SIG-M5 (cell line): ENCODE measurements at places on chromosomes 1 and 21.

GRCh38 chr1:42529724-42530181 lies 66.7 kb downstream of the CCDC30 start:
- no peak for DNase-seq

GRCh38 chr1:110339407-110340206 lies 430 bp downstream of the RBM15 start:
- DNase-seq, result no peak

DNA sequence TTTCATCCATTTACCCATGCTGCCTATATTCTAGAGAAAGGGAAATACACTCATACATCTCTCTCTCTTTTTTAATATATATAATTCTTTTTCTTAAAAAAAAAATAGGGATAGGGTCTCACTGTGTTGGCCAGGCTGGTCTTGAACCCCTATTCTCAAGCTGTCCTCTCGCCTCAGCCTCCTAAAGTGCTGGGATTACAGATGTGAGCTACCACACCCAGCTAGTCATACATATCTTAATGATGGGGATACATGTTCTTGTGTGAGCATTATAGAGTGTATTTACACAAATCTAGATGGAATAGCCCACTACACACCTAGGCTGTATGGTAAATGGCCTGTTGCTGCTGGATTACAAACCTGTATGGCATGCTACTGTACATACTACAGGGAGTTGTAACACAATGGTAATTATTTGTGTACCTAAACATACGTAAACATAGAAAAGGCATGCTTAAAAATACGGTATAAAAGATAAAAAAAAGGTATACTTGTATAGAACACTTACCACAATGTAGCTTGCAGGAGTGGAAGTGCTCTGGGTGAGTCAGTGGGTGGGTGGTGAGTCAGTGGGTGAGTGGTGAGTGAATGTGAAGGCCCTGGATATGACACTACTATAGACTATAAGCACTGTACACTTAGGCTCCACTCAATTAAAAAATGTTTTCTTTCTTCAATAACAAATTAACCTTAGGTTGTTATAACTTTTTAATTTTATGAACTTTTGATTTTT lies 72.9 kb downstream of the IVNS1ABP start:
- no peak for DNase-seq

DNA sequence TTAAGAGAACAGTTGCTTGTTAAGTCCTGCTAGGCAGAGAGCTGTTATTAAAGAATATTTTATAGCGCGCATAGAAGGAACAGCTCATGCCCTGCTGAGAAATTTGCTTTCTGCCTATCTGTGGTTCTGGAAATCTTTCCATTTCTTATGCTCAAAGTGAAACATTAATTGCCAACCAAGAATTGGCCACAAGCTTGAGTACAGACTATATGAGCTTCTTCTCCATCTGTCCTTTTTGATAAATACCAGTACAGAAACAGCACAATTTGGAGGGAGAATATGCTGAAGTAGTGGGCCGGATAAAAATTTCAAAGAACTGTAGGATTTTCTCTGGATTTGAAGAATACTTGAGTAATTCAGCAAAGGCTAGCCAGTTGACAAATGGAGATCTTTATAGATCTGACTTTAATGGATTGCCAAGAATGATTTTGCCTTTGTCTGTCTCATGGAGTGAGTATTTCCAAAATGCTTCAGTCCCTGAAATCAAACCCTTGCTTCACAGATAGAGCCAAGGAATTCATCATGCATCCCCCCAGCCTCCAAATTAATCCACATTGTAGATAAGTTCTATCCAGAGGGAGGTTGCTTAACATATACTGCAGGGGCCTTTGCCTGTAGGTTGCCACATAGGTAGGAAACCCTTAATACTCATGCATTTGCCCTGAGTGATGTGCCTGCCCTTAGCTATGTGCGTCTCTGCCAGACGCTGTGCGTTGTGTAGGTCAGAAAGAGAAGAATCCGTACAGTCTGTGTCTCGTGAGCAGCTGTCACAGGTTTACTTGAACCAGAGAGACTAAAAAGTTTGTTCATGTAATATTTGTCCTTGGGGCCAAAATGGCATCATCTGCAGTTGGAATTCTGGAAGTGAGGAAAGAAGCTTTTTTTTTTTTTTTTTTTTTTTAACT lies 44.2 kb downstream of the SMYD2 start:
- no peak for DNase-seq

DNA sequence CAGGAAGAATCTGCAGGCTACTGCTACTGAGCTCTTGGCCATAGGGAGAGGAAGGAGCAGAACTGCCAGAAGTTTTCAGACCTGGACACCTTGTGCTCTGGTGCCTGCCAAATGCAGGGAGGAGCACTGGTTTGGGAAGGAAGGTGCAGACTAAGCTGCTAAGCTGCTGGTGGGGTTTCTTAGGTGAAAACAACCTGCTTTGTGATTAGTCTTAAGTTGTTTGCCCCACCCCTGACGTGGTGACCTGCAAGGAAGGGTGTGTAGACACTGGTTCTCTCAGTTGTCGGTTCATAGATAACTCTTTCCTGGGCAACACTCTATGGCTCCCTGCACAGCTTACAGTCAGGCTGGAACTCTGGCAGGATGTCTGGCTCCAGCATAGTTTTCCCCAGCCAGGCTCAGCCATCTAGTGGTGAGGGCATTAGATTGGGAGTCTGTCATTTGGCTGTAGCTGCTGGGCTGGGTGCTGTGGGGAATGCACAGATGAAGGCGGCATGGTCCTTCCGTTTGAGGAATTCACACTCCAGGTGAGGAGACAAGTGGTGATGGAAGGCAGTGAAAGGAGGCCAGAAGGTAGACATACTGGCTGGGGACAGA lies 10.3 kb upstream of the S100A10 start:
- DNase-seq, result no peak

GRCh38 chr1:97603218-97603617 lies 317.6 kb downstream of the DPYD start:
- no peak for DNase-seq

DNA sequence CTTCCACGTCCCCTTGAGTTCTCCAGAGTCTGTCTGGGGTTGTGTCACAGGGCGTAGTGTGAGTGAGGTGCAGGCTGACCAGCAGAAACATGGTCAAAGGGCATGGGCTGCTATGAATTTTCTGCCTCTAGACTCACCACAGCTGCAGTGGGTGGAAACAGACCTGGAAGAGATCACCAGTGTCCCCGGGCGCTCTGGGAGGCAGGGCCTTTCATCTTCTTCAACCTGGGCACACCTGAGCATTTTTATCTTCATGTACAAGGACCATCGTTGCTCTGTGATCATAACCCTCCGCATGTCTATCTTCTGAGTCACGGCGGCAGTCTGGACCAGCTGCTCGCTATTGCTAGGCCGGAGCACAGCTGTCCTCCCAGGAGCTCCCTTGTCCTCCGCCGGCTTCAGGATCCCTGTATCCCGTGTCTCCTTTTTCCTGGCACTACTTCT lies 29.6 kb downstream of the DEGS1 start:
- no peak for DNase-seq

GRCh38 chr1:186483561-186483960 lies 22.6 kb upstream of the PDC start:
- DNase-seq, result no peak

GRCh38 chr1:236800623-236801022 lies 5.5 kb downstream of the MTR start:
- no peak for DNase-seq

DNA sequence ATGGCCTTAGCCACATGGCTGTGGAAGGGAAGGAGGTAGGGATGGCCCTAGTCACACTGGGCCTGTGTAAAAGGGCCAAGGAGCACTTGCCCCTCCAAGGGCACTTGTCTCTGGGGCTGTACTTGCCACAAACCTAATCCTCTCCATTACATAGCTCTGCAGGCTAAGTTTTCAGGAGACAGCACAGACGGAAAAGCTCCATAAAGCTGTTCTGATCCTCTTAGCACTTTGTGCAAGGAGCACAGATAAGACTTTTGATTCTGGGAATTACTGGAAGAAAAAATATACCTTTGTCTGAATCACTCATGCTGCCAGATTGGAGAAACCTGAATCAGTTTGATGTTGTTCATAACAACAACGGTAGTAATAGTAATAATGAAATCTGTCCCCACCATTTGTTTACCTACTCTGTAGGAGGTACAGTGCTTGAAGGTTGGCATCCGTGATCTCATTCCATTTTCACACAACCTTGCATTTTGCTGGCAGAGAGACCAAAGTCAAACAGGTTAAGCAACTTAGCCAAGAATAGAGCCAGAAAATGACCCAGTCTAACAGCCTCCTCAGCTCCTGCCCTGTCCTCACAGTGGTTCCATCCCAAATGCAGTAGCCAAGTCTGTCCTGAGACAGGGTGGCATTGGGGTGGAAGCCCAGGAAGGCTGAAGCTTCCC lies 207.1 kb downstream of the ROR1 start:
- DNase-seq, result no peak

- DNase-seq, result no peak
These were observed 85.1 kb downstream of the KCNN3 start for GRCh38 chr1:154784924-154785531.

DNA sequence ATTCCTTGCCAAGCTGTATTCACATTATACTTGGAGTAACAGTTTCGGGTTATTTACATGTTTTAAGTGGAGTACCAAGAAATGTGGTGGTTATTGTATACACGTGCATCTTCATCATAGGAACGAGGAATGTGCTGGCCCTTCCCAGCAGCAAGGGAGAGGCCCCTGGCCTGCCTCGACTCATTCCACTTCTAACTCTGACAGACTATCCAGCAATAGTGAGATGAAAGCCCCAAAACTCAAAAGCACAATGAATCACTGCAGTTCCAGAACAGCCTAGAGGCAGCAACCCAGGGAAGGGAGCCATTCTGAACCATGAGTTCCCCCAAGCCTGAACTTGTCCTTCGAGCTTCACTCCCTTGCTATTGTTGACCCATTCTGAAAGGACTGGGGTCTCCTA lies 23.1 kb downstream of the FAM89A start:
- DNase-seq, result no peak

DNA sequence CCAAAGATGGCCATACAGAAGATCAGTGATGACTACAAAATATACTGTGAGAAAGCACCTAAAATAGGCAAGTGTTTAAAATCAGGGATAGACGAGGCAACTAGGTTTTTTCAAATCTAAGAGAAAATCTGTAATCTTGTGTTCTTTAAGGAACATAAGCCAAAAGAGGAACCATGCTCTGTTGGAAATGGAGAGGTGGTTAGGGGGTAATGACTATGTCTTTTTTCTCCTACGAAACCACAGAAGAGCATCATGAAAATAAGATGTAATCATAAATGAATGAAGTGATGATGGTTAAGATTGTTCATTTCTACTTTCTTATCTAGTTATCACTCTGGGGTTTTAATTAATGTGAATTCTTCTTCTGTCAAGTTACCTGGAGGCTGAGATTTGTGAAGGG lies 43.1 kb downstream of the RGSL1 start:
- DNase-seq, result peak; percentile 48

- no peak for DNase-seq
These were observed 150.8 kb downstream of the MAST2 start for GRCh38 chr1:45953934-45954847.

DNA sequence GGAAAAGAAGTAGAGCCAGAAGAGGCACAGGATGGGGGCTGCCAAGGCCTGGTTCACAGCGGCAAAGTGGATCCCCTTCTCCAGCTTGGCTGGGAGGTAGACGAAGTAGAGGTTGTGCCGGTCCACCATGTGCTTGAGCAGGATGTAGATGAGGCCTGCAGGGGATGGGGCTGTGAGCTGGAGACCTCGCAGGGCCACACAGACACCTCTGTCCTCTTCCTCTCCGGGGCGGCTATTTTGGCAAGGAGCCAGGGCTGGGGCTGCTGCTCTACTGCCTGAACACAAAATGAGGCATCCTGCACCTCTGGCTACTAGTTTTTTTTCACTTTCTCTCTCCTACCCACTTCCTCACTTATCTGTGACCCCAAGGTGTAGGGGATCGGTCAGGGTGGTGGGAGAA lies 32.3 kb downstream of the TMEM63A start:
- DNase-seq, result no peak

- DNase-seq, result no peak
These were observed 156.2 kb downstream of the DYRK1A start for GRCh38 chr21:37522641-37523295.

DNA sequence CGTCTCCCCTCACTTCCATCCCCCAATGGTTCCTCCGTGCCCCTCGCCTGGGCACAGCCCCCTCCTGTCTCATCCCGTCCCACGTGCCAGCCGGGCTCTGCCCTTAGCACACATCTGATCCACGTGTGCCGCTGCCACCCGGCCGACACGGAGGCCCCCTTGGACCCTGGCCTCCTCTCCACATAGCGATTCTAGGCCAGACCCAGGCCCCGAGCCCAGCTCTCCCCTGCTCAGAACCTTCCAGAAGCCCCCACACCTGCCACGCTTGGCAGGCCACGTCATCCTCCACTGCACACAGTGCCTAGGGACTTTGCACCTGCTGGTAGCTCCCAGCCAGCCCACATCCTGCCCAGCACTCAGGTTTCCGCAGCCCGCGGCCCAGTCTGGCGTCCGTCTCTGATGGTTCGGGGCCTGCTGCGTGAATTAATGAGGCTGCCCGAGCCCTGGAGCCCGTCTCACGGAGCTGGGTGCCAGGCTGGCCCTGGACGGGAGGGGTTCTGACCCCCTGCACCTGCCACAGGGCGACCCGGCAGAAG lies 20.1 kb downstream of the PLCH2 start:
- DNase-seq, result no peak

DNA sequence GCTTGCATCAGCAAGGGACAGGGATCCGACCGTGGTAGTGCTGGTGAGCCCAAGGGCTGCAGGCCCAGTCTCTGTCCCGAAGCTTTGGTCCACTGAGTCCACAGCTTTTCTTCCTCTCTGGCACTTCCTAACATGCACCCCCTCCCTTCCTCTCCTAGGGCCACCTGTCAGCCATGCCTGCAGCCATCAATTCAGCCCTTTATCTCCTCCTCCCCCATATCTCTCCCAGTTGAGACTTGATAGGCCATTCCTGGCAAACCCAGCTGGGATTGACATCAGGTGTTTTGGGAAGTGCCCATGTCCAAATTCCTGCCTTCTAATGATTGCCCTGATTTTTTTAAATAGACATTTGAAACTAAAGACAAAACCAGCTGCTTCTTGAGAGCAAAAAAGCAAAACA lies 25.6 kb downstream of the HLX start:
- no peak for DNase-seq

DNA sequence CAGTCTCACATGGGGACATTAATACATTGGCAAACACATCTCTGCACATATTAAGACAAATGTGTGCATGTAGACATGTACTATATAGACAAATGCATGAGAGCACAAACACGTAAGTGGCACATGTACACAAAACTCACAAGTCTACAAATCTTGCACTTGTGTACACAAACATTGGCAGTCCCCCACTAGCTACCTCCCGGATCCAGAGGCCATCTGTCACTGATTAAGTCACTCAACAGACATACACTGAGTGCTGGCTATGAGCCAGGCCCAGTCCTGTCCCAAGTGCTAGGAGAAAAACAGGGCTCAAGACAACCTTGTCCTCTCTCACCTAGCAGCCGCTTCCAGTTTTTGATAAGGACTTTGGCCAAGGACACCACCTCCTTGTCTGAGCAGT lies 7.0 kb downstream of the TCEA3 start:
- no peak for DNase-seq

- DNase-seq, result no peak
These were observed 118.1 kb upstream of the PPP2R5A start for GRCh38 chr1:212167098-212167497.

- DNase-seq, result no peak
These were observed 549.3 kb downstream of the NCAM2 start for GRCh38 chr21:21547368-21547953.

GRCh38 chr1:26949266-26949925 lies 10.9 kb downstream of the KDF1 start:
- DNase-seq, result no peak
